ENCODE measurements at places on chromosomes 12 and 14. TPM values are rescaled to one million over a fixed set of nuclear protein-coding genes. Genes with fewer than 3 reads are reported as not detected.

Gene PMEL
- total RNA-seq, result 5.0 TPM

- DNase-seq, result no peak
These were observed 3.9 kb upstream of the PRB3 start for GRCh38 chr12:11273449-11273848.

Gene KRT75
- not detected for total RNA-seq

Gene EPS8
- total RNA-seq, result 107 TPM

GRCh38 chr12:89016970-89017778 is 335.1 kb downstream of the DUSP6 start:
- DNase-seq, result no peak

GRCh38 chr12:113231235-113232088 is 10.2 kb downstream of the TPCN1 start:
- peak; percentile 13 for DNase-seq

DNA sequence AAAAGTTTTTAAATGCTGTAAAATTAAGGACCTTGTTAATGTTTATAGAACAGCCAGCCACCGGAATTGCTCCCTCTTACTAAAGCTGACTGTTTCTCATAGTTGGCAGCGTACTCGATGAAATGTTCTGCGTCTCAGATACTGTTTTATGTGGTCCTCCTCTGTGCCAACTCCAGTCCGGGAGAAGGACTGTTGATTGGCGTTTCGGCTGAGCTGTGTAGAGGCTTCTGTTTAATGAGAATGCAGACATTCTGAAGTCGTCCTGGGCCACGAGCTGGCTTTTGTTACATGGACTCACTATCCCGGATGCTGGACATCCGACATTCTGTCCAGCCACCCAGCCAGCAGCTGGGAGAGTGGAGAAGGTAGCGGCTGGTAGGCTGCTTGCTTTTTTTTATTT is 75.4 kb downstream of the WDR20 start:
- DNase-seq, result no peak

Gene SAMD15
- 0.60 TPM for total RNA-seq

- no peak for DNase-seq
These were observed 21.4 kb upstream of the EID3 start for GRCh38 chr12:104282109-104282508.

- no peak for DNase-seq
These were observed 150.2 kb downstream of the SSPN start for GRCh38 chr12:26345471-26346003.

- no peak for DNase-seq
These were observed 69.5 kb downstream of the SPPL3 start for GRCh38 chr12:120834489-120835303.

Gene GRIP1
- total RNA-seq, result 12.5 TPM

Gene RNASE13
- total RNA-seq, result not detected

DNA sequence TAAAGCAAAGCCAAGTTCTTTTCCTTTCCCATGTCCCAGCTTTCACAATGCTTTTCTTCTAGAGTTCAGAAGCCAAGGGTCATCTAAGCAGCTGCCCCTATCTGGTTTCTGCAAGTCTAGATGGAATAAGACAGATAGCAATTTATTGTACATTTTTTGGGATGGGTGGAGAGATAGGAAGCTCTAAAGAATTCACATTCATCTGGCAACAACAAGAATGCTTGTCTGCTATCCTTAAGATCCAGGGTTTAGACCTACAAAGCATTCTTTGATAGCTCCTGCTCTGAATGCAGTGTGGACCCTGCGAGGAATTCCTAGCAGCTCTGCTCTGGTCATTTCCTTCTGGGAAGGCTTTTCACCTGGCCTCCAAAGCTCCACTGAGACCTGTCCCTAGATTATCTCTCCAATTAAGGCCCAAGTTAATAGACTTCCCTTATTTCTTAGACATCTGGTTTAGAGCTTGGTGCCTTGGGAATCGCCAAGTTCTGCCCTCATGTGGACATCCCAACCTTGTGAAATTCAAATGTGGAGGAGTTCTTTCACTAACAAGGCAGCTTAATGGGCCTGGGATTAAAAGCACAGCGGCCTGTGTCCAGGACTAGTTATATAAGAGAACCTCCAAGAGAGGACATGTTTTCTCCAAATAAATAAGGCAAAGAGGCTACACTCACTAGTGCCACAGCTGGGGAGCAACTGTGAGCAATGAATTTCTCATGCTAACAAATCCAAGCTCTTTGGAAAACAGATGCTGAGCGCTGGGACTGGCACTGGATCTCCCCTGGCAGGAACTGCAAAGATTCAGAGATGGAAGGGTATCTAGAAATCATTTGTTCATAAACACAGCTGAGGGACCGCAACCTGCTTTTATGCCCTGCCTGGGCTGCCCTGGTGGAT is 384.5 kb upstream of the DDHD1 start:
- DNase-seq, result no peak

DNA sequence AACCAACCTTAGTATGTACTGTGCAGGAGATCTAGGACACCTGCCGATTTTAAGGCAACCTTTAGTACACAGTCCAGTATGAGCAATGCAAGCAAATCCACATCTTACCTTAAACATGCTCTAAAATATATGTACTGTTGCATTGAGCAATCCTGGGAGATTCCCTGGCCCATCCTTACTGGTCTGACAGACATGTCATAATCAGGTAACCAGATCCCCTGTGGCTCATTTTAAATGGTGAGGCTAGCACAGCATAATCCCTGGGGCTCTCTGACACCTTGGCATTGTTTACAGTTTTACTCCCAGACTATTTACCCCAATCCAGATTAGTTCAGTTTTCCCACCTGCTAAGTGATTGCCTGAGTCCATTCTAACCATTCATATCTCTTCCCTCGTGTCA is 15.1 kb downstream of the BMAL2 start:
- no peak for DNase-seq

Gene FGD4
- total RNA-seq, result 26.7 TPM

- DNase-seq, result no peak
These were observed 22.5 kb downstream of the YBX3 start for GRCh38 chr12:10700581-10700980.

- DNase-seq, result peak; percentile 65
These were observed 37.2 kb upstream of the HDAC7 start for GRCh38 chr12:47856721-47857575.

Gene ABCB9
- 3.4 TPM for total RNA-seq

Gene COX8C
- not detected for total RNA-seq

DNA sequence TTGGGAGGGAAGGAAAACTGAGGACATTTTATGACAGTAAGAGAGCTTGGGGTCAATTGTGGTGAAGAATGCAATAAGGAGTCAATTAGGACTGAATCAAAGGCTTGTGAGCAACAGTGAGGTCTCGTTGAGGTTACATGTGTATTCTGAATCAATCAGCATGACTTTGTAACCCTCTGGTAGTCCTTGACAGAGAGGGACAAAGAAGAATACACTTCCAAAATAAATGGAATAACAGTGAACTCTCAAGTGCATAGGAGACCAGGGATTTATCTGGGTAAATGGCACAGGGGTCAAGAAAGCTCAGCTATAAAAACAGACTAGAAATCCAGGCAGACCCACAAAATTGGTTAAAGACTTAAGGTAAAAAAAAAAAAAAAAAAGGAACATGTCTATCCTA is 85.1 kb upstream of the NAV3 start:
- DNase-seq, result no peak
